ENCODE measurements at places on chromosomes 7 and 10.

DNA sequence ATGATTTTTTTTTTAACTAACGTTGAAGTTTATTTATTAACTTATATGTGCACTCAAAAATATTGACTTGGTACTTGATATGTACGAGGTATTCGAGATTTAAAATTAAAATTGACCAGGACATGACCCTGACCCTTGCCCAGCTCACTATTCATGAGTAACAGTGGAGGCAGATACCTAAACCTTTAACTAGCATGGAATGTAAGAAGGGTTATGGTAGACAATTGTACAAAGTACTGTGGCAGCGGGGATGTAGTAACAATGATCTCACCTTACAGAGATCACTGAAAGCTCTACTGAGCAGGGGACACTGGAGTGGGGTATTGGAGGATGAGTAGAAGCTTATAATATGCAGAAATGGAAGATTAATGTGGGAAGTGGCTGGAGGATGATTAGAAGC, 60.8 kb downstream of the ADRA2A start:
- DNase-seq, result no peak

GRCh38 chr10:47340608-47341170, 7.5 kb upstream of the RBP3 start:
- peak; percentile 75 for DNase-seq

DNA sequence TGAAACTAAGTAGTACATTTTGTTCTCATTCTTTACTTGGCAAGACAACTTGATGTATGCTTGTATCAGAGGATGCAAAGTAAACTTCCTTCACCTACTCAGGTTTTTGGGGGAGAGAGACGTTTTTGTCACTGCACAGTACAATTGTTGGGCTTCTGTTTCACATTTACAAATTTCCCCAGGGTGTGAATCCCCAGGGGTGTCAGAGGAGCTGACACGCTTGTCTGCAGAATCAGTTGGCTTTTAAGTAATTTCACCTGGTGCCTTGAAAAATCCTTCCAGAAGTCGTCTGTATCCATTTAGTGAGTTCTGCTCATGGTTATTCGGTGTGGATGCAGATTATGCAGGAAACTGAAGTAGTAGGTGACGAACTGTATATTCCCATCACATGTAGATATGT, 1227.7 kb upstream of the CELF2 start:
- no peak for DNase-seq

GRCh38 chr7:54811041-54811845, 52.2 kb upstream of the SEC61G start:
- no peak for DNase-seq

DNA sequence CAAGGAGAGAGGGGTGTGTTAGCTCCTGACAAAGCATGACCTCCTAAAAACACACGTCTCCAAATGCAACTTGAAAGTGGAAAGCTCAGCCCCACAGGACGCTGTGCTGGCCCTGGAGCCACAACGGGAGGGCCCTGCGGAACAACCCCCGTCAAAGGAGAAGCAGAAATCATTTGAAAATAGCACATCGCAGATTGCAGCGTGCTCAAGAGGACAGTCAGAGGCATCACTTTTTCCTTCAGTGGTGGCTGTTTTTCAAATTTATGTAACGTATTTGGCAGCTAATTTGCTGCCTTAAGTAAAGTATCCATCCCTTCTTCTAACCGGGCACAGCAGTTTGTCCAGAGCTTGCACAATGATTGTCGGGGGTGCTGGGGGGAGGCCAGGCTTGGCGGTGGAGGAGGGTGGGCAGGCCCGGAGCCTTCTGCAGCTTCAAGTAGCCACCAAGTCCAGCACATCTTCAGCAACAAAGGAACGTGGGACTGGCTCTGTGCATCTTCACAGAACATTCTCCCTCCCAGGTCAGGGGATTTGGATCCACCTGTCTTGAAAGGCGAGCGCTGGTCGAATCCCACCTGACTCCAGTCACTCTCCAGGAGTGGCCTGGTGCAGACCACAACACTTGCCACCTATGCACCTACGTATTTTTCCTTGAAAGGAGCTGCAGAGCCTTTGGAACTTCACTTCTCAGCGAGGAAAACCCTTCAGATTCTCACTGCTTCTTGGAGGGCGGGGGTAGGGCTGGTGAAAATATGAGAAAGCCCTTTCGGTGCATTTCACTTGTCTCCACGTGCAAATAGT, 346.3 kb downstream of the DNAJB6 start:
- no peak for DNase-seq

DNA sequence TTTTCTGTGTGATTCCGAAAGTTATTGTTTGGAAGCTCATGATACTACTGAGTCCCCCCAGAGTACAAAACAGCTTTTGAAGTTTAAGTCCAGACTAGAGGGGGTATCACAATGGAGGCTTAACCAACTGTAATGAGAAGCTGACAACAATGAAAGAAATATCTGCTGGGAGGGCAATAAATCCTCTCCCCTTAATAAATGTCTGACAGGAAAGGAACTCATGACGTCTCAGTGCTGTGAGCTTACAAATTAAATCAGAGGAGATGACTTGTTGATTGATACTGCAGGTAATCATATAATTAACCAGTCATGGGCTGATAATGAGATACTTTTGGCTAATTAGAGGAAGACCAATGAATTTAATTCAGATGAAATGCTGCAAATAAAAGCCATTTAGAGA, 102.6 kb upstream of the WDR11 start:
- no peak for DNase-seq

- DNase-seq, result no peak
Observed at GRCh38 chr7:106893591-106893990, 28.5 kb downstream of the PIK3CG start.

DNA sequence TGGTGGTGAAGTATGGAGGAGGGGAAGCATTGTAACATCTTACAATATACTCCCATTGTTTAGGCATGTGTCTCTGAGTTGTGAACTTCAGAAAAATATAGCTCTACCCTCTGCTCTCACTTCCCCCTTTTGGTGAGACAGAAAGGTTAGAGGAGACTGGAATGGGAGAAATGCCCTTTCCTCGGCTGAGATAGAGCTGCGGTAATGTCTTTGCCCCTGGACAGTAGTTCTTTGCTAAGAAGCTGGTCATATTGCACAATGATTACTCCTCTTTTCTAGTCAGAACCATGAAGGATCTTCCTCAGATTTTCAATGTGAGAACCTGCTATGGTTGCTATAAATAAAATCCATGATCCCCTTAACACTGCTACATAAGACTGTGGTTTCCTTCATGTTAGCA, 171.0 kb downstream of the SEM1 start:
- DNase-seq, result no peak

DNA sequence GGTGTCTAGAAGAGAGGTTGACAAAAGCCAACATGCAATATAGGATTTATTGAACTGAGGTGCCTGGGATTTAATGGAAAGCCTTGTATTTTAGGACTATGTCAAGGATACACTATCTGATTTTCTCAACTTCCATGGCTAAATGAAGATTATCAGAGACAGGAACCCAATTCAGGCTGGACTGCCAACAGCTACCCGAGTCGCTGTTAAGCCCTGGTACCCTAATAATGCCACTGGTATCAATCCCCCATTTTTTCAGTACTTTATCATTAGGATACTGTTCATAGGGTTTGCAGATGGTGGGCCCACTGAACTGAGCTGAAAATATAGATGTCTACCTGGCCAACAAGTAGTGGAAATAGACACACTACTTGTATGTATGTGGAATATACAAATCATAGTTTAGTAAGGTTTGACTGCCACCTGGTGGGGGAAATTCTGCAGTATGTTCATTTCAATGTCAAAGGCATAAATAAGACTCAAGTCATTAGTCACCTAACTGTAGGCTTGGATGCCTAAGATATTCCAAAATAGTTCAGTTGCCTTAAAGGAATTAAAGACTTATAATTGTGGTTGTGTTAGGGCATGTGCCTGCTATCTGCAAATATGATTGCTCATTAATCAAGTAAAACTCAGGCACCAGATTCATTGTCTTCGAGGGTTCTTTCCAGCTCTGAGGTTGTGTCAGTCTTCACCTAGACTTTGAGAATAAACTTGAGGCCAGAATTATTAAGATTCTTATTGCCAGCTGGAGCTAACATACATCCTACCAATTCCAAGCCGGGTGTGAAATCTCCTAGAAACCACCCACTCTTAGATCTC, 34.1 kb upstream of the NOBOX start:
- peak; percentile 34 for DNase-seq

GRCh38 chr7:74355091-74355490, 65.9 kb downstream of the CLIP2 start:
- no peak for DNase-seq

DNA sequence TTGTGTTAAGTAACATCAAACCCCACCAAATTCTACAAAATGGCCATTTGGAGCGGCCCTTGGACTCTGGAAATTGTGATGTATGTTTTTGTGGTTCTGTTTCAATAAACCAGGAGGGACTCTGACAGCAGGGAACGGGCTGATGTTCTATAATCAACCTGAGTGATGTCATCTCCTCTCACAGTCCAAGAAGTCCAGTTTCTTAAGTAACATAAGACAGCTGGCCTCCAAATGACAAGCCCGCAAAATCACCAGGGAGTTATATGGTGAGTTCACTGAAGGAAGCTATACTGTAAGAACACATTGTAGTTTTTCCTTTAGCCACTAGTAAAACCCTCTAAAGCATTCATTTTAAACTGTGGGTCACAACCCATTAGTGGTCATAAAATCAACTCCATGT, 34.0 kb downstream of the GOT1 start:
- no peak for DNase-seq

DNA sequence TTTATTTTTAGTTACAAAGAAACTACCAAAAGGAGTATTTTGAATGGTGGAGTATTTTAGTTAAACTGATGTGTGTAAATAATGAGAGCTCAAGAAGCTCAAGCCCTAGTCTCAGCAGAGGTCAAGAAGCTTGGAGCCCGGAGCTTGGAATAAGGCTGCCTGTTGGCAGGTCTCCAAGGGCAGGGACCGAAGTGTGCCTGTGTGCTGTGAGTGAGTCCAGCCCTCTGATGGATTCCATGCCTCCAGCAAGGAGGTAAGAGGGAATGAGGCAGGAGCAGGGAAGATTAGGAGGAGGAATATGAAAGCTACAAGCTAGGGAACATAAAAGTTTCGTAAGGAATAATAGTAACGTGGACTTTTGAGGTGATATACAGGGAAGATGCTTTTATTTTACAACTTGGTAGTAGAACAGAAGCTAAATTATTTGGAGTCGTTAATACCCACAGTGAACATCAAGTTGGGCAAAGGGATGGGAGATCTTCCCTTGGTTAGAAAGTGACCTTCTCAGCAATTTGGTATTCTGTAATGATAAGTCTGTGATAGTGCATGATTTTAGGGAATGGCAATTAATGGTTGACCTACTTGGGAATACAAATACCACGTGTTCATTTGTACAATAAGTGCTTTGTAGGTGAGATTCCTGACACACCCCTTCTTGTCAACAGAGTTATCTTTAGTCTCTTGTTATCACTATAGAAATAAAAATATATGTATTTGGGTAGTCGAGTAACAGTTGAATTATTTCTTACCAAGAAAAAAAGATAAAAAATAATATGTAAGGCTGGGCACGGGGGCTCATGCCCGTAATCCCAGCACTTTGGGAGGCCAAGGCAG, 4.6 kb downstream of the SEC23IP start:
- no peak for DNase-seq

- no peak for DNase-seq
Observed at GRCh38 chr10:5711642-5712041, 27.0 kb downstream of the TASOR2 start.

- no peak for DNase-seq
Observed at GRCh38 chr7:131424219-131424822, 96.6 kb downstream of the MKLN1 start.

DNA sequence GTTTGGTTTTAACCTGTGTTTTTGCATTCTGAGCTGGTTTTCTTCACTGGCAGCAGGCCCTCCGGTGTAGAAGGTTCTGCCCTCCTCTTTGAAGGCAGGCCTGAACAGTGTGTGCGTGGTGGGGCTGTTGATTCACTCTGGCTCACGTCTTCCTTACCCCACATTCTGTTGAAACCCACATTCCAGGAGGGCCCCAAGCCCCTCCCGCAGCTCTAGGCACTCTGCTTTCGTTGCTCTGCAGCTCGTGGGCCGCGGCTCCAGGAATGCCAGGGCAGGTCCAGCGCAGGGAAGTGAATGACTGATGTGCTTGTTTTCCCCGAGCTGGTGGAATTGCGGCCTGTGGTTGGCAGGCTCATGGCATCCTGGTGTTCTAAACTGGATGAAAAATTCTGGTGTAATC, 49.0 kb downstream of the HTRA1 start:
- DNase-seq, result no peak

DNA sequence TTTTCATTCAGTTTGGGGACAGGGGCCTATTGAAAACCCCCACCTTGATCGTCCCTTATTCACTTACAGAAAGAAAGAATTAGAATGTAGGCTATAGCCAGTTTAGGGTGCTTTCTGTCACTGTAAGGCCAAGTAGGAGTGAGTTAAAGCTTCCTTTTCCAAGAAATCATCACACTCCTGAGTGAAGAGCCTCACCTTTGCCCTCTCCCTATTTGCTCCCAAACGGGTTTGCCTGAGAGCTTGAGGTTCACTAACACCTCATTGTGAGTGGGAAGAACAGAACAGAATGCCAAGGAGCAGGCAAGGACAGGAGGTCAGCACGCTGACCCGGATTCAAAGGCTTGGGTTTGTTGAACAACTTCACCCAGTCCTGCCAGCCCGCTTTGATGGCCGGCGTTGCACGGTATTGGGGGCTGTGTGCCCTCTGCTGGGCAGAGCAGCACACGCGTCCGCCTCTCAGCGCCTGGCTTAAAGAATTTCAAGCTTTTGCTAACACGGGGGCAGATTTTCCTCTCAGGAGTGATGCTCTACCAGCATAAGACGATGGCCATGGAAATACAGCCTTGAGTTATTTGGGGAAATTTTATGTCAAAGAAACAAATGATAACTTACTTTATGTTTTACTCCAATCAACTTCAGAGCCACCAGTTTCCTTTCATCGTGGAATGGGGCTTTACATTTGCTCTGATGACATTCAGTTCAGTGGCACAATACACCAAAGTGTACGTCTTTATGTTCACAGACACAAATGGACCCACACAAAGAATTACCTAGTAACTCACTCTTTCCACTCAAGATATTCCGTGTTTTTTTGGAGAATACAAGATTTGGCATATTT, 470.0 kb downstream of the SUGCT start:
- no peak for DNase-seq

DNA sequence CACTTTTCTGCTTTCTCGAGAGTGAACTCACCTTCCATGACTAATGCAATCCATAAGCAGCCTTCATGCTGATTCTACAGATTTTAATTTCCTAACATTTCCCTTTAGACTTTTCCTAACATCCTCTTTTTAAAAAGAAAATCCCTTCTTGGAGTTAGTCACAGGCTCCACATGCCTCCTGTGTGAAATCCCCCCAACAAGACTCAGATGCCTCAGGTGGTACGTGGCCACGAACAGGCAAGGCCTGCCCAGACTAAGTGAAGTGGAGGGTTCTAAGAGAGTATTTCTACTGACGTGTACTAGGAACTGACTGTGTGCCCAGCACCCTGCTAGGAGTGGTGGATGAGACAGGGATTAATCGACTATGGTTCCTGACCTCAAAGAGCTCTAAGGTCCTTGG, 125.9 kb upstream of the HPS1 start:
- no peak for DNase-seq
